SW480 (cell line): ENCODE measurements at places on chromosomes 3 and 15.
A peak's percentile ranks its signal among the peaks of the same experiment; 100 is the strongest.

DNA sequence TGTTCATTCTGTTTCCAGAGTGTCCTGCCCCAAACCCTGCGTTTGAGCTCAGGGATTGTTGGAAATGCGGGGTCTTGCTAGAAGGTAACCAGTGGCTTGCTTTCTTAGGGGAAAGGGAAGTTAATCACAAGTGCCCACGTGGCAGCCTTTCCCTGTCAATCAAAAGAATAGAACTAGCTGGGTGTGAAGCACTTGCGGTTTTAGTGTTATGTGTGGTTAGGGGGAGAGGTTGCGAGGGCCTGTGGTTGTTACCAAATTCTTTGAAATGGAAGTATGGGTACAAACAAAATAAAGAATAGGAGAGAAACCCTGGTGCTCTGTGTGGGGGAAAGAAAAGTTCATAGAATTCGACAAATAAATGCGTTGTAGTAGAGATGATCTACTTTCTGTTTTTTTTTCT is 67.6 kb downstream of the FNDC3B start:
- peak; percentile 84 for DNase-seq

DNA sequence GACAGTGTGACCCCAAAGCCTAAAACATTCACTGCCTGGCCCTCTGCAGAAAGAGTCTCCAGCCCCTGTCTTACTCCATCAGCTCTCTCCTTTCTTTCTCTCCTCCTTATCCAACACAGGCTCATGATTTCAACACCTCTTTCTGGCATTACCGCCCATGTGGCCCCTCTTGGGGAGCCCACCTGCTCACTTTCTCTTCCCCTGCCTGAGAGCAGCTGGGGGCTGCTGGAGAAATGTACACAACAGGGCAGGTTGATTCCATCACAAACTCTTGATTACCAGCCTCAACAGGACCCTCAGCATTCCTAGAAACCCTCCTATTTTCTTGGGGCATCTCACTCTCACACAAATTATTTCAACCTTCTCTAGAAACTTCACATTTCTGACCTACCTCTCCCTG is 98.3 kb downstream of the ABHD5 start:
- no peak for DNase-seq

GRCh38 chr3:36904641-36905040 is 40.2 kb downstream of the TRANK1 start:
- peak; percentile 9 for DNase-seq

DNA sequence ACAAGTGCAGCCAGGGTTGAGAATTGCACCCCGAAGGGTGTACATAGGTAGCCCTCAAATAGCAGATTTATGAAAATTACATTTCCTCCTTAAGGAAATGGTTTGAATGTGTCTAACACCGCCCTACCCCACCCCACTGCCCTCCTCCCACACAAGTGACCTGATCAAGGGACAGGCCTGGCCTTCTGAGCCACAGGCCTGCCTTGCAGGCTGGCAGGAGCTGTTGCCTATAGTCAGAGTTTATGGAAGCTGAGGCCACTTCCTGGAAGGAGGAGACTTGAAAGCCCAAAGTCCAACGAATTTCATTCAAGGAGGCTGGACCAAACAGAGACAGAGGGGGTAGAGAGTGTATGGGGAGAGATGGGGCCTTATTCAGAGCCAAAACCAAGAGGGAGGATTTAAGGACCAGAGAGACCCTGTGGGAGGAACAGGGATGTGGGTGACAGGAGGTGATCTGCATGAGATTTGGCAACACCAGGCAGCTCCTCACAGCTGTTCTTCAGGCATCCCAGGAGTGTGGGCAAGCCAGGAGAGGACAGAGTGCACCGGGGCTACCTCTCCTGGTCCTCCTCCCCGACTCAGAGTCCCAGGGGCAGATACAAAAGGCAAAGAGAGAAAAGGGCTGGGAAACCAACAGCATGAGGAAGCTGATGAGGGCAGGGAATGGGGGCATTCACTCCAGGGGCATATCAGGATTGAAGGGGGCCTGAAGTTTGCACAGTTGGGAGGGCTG is 100.4 kb upstream of the HES1 start:
- no peak for DNase-seq

DNA sequence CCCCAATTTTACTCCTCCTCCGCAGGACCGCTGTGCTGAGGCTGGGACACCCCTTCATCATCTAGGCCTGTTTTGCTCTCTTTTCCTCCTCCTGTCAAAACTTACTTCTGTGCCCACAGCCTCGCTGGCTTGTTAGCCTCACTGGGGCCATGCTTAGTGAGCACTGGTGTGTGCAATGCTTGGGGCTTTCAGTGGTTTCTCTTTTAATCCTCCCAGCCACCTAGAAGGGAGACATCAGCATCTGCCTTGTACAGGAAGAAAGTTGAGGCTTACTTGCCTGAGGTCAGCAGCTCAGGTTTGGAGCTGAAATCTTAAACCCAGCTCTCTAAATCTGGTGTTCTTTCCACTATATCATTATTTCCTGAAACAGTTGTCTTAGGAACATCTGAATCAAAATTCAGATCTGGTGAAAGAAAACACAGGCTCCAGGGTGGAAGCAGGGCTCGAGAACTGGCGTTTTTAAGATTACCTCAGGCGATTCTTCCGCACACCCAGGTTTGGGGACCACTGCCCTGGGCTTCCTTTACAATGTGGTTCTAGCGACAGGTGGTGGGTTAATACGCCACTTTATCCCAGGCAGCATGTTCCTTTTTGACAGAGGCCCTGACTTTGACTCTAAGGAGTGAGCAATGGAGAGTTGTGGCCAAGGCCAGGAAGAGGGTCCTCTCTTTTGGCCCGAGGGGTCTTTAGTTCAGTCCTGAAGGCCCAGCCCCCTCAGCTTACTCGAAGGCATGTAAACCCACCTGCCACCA is 3.8 kb downstream of the THSD4 start:
- no peak for DNase-seq

GRCh38 chr15:62946940-62947339 is 95.6 kb upstream of the TPM1 start:
- DNase-seq, result no peak

- no peak for DNase-seq
These were observed 62.3 kb upstream of the TNFAIP8L3 start for GRCh38 chr15:51156957-51157356.
